Jurkat, Clone E6-1 (cell line): ENCODE measurements at places on chromosomes 1 and 21.

GRCh38 chr1:32892368-32893197, 6.3 kb downstream of the HPCA start:
- no peak for DNase-seq

- no peak for DNase-seq
These were observed 28.8 kb downstream of the CFAP74 start for GRCh38 chr1:1974834-1975233.

- DNase-seq = no peak
These were observed 27.7 kb downstream of the UBE4B start for GRCh38 chr1:10060311-10061100.

DNA sequence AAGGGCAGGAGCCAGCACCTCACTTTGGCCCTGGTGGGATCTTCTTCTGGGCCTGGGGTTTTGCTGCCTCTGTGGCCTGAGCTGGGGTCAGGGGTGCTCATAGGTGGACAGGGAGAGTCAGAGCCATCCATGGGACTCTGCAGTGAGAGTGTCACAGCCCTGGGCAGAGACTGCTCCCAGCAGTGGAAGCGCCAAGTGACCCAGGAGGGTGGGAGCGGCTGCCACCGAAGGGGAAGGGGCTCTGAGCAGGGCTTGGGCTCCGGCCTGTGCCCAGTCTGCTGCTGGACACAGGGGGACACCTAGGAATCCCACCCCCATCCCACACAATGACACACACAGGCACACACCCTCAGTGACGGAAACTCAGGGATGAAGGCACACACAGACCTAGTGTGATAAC, 368 bp downstream of the CLCNKB start:
- no peak for DNase-seq

DNA sequence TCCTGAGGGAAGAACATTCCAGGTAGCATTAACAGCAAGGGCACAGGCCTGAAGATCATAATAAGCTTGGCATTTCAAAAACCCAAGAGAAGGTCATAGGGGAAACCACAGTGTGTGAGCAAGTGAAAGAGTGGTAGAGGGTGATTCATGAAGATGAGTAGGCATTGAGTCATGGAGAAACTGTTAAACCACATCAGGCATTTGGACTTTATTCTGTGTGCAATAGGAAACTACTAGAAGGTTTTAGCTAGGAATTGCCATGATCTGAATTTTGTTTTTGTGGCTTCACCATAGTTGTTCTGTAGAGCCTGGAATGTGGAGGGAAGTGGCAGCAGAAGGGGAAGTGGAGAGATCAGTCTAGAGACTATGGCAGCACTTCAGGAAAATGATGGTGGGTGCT, 359.0 kb upstream of the PTBP2 start:
- no peak for DNase-seq

DNA sequence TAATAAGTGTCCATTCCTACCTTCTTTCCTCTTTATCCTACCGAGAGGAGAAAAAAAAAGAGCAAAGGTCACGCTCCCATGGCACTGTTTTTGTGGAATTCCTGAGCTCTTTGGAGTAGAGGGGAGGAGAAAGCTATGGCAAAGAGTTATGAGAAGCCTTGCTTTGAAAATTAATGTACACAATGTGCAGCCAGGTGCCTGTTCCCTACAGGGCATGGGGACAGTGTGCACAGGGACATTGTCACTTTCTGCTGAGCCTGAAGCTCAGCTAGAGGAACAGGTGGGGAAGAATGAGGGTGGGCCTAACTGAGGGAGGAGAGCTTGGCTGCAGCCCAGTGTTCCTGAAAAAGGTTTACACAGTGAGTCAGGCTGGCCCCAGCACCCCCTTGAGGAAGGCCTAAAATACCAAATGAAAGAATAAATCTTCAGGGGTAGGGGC, 66.1 kb downstream of the PLXNA2 start:
- DNase-seq = no peak

GRCh38 chr1:183209533-183210158, 23.6 kb downstream of the LAMC2 start:
- DNase-seq = peak; percentile 42

GRCh38 chr1:44318097-44319088, 36.7 kb downstream of the ERI3 start:
- peak; percentile 16 for DNase-seq

DNA sequence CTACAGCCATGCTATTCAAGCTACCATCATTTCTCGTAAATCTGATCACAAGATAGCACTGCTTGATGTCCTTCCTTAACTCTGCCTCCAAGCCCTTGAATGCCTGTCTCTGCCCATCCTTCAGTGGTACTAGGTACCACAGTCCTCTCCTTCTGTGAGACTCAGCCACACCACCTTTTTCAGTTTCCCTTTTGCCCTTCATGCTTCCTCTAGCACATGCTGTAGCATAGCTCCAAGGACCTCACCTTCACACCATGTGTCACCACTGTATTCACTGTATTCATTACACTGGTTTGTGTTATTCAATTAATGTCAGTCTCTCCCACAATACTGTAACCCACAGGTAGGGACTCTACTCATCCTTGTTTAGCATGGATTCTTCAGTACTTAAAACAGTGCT, 8.0 kb upstream of the TP53BP2 start:
- DNase-seq = no peak

DNA sequence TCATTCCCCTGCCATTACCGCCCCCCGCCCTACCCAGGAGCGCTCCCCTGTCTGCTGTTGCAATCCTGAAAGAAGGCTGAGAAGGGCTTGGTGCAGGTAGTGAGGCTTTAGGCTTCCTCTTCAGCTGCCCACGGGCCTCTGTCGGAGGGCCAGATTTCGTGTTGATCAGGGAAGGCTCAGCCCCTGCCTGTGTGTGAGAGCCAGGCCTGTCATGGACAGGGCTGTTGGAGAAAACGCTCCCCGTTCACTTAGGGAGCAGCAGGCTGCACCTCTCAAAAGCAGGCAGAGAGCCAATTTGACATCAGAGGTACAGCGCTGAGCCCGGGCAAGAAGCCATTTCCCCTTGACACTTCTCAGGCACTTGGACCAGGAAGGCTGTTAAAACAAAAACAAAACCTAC, 19.0 kb downstream of the TEX35 start:
- DNase-seq = no peak

- DNase-seq = no peak
These were observed 157.0 kb upstream of the ZNHIT6 start for GRCh38 chr1:85865213-85865612.

DNA sequence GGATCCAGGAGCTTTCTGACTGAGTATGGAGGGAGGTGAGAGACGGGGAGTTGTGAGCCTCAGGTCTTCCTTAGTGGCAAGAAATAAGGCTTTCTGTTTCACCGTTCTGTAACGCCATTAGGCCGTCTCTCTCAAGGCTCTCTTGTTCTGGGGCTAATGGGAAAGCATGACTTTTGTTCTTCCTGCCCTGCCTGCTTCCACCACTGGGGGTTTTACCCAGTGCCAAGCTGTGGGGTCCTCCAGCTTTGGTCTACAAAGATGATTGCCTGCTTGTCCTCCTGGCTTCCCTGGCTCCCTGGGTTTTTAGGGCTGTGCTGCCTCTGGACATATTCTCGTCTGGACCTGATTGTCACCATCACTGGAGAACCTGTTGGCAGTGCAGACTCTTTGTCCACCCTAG, 74.8 kb upstream of the TINAGL1 start:
- peak; percentile 61 for DNase-seq

DNA sequence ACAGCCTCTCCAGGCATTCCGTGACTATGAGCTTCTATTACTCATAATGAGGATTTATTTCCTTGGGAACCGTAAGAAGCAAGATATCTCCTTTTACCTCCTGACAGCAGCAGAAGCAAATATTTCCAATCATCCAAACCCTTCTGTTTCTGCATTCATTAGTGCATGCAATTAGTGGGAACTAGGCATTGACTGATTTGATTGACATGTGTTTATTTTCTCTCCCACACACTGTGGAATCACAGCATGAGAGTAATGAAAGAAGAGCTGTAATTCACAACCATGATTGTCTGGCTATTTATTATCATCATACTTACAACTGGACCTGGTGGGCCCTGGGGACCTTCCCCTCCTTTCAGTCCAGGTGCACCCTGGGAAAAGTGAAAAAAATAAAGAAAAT, 146.8 kb downstream of the COL11A1 start:
- DNase-seq = no peak

- DNase-seq = no peak
These were observed 65.2 kb upstream of the PRKACB start for GRCh38 chr1:84078842-84079202.

GRCh38 chr1:93029317-93029716, 49.8 kb upstream of the MTF2 start:
- peak; percentile 100 for DNase-seq

- DNase-seq = no peak
These were observed 832 bp downstream of the MRPL20 start for GRCh38 chr1:1406101-1406820.

GRCh38 chr1:167128261-167129227, 34.7 kb downstream of the STYXL2 start:
- no peak for DNase-seq
